ENCODE measurements at places on chromosomes 7 and 10.

- DNase-seq: no peak
These were observed 826.3 kb upstream of the MBL2 start for GRCh38 chr10:53598914-53599313.

DNA sequence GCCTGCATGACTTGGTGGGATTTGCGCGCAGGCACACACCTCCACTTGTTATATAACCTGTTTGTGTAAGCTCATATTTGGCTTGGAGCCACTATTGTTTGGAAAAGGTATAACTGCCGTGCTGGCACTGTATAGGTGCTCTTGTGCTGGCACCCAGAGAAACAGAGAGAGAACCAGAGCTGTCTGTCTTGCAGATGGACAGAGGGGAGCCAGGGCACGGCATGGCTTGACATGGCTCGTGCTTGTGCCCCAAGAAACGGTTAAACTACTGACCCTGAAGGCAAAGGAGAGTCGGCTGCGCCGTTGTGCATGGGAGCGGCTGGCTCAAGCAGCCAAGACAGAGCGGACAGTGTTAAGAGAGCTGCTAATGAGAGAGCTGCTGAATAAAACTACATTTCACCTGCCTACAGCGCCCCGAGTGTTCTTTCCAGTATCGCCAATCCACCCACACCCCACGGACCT is 23.2 kb downstream of the RAPGEF5 start:
- DNase-seq: no peak

DNA sequence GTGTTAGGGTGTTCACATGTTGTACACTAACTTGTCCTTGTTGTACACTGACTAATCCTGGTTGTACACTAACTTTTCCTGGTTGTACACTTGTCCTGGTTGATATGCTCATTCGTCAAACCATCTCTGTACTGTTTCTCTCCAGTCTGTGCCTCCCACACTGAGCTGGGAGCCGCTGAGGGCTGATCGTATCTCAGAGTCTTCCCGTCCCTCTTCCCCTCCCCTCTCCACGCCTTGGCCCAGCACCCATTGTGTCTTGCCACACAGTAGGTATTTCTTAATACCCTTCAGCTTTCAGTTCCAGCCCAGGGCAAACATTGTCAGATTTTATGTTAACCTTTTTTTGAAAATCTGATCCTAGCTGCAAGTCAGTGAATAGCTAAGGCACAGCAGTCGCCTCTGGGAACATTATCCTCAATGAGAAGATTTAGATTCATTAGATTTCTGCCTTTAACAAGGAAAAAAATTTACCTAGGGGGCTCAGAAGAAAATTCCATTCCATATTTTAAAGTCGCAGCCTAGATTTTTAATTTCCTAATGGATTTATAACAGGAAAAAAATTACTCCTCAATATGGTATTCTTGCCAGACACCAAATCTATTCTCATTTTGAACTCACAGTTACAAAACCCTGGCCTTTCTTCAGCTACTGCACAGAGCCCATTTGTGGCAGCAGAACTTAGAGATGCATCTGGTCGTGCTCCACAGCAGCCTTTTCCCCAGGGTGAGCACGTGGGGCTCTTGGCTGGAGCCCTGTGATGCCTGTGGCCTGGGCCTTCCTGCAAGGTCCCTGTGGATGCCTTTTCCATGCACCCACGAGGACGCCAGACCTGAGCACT is 33.0 kb upstream of the CHST15 start:
- DNase-seq: no peak

- no peak for DNase-seq
These were observed 11.4 kb upstream of the CNPY1 start for GRCh38 chr7:155557778-155558177.

DNA sequence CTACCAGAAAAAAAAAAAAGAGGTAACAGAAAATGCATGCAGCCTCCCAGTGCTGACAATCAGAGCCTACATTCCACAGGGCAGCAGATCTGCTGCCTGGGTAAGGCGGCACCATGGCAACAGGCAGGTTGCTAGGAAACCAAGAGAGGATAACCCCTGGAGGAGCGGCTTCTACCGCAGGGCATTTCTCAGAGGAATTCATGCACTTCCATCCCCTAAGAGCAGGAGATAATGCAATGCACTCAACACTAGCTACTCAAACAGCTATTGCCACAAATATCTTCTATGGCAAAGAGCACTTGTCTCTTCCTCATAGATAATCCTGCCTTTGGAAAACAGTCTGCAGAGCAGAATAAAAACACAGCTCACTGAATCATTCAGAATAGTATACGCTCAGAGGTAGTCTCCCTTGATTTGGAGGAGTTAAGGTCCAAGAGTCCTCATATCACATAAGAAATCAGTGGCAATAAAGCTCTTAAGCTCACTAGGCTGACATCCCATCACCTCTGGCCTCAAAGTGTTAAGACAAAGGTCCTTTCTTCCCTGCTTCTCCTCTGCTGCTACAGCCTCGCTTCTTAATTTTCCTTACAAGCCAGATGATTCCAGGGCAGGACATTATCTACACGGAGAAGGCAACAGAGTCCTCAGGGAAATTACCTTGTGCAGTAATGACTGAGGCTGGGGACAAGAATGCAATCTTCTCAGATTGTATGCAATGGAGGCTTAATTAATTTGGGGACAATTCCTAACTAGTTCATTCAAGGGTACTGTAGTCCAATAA is 10.7 kb downstream of the PSAP start:
- DNase-seq: no peak

- no peak for DNase-seq
These were observed 15.8 kb upstream of the ACTA2 start for GRCh38 chr10:88968391-88968790.

GRCh38 chr10:56091872-56092271 is 269.2 kb downstream of the ZWINT start:
- DNase-seq: no peak

DNA sequence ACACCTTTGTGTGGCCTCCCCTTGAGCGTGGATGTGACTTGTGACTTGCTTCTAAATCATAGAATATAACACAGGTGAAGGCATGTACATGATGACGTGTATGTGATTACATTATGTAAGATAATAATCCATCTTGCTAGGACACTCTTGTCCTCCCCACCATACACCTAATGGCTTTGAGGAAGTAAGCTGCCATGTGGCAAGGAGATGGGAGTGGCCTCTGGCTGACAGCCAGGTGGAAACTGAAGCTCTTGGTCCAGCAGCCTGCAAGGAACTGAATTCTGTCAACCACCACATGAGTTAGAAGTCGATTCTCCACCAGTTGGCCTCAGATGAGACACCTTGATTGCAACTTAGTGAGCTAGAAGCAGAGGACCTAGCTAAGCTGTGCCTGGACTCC is 67.4 kb upstream of the ELN start:
- DNase-seq: no peak

- DNase-seq: no peak
These were observed 63.1 kb upstream of the SORCS3 start for GRCh38 chr10:104577861-104578521.

DNA sequence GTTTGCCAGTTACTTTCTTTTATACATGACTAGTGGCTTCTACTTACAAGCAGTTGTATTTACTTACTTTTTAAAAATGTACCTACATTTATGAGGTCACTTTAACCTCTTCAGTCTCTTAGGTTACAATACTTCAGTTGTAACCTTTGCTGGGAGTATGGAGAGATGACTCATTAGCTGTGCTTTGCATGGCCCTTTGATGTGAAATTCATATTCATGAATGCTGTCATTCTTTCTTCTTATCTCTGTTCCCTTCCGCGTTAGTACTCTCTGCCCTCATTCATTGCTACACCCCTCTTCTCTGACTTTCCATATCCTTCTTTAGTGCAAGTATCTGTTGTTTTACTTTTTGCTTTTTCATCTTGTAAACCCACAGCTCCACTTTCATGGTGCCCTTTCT is 164.3 kb downstream of the BMPER start:
- no peak for DNase-seq

DNA sequence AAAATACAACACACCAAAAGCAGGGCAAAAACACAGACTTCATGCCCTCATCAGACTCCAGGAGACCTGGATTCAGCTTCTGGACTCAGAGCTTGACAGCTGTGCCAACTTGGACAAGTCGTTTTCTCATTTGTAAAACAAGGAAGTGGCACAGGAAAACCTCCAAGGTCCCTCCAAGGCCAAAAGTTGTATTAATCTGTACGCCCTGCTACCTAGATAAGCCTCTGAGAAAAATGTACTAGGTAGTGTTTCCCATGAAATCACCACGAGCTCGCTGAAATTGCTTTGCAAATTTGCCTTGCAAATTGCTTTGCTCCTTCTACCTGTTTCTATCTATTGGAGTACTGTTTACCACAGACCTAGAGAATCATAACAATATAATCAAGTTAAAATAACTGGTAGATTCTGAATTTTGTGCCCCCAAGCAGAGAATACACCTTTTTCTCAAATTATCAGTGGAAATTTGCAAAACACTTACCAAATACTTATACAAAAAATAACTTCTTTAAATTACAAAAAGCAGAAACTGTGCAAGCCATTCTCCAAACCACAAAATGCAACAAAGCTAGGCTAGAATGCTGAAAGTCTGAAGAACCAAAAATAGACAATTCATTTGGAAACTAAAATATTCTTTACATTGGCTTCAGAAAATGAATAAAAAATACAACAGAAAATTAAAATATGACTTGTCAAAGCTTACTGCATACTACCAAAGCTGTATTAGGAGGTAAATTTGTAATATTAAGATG is 158.1 kb upstream of the CHST15 start:
- DNase-seq: no peak

- DNase-seq: no peak
These were observed 169.8 kb downstream of the UBE2H start for GRCh38 chr7:129782818-129783583.

DNA sequence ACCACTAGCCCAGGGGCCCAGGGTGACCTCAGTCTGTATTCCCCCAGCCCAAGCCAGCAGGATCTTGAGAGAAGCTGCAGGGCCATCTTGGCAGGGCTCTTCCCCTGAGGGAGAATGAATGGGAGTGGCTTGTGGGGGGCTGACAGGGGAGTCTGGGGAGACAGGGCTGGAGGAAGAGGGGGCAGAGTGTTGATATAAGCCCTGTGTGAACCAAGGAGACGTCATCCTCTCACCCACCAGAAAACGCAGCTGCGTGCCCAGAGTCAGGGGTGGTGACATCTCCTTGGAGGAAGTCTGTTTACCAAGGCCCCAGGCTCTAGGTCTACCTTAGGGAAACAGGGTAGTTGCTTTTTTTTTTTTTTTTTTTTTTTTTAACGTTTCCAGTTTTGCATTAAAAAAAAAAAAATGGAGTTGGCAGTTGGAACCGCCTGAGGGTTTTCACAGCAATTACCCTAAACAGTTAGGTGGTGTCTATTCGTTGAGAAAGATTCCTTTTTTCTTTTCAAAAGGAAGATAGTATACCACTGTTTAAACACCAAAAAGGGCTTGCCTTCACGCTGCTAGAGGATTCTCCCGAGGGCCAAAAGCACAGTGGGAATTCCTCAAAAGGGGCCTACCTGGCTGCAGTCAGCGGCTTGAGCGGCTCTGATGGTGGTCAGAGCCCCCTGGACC is 113.8 kb downstream of the PRPF18 start:
- DNase-seq: no peak

- no peak for DNase-seq
These were observed 144.4 kb downstream of the TES start for GRCh38 chr7:116354546-116355423.

DNA sequence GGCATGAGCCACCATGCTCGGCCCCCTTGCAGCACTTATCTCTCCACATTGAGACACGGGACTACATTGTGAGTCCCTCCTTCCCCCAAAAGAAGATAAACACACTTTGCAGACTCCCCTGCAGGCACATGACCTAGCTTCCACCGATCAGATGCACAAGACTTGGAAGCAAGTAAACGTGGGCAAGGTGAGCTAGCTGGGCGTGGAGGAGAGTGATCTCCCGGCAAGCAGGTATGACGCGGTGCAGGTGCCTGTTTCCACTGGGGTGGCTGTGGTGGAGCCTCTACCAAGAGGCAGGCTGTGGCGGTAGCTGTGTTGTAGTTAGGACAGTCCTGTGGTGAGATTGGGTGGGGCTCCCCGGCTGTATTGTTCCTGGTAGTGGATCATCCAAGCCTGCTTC is 7.7 kb upstream of the COMTD1 start:
- no peak for DNase-seq

DNA sequence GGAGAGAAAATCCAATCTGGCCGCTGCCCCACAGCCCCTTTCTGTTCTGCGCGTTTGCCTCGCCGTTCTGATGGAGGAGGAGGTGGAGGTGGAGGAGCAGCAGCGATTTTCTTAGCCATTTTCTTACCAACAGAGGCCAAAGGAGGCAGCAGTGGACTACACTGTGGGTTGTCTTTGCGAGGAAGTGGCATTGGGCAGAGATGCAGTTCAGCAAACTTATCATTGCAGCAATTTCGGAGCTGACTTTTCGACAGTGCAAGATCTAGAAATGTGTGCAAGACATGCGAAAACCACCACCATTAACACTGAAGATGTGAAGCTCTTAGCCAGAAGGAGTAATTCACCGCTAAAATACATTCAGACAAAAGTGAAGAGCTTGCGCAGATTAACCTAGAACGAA is 1.9 kb upstream of the ARL4A start:
- peak; percentile 18 for DNase-seq

GRCh38 chr10:80144696-80145131 is 12.2 kb downstream of the PLAC9 start:
- peak; percentile 21 for DNase-seq

- peak; percentile 71 for DNase-seq
These were observed 95.4 kb downstream of the FAM53B start for GRCh38 chr10:124648738-124649137.

GRCh38 chr10:95784279-95784913 is 28.4 kb downstream of the ENTPD1 start:
- no peak for DNase-seq

DNA sequence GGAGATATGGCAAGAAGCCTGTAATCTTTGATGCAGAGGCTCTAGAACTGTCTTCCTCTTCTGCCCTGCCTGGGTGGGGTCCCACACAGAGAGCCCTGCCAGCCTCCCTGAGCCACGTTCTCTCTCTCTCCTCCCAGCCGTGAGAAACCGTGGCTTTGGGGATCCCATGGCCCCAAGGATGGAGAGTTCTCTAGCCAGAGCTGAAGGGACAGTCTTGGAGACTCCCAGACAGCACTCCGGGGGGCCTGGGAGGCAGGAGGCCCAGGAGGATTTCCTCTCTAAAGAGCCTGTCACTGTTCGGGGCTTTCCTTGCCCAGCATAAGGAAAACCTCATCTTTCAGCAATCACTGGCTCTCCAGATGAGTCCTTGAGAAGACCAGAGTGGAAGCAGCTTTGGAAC is 227.1 kb downstream of the ARHGAP12 start:
- no peak for DNase-seq

DNA sequence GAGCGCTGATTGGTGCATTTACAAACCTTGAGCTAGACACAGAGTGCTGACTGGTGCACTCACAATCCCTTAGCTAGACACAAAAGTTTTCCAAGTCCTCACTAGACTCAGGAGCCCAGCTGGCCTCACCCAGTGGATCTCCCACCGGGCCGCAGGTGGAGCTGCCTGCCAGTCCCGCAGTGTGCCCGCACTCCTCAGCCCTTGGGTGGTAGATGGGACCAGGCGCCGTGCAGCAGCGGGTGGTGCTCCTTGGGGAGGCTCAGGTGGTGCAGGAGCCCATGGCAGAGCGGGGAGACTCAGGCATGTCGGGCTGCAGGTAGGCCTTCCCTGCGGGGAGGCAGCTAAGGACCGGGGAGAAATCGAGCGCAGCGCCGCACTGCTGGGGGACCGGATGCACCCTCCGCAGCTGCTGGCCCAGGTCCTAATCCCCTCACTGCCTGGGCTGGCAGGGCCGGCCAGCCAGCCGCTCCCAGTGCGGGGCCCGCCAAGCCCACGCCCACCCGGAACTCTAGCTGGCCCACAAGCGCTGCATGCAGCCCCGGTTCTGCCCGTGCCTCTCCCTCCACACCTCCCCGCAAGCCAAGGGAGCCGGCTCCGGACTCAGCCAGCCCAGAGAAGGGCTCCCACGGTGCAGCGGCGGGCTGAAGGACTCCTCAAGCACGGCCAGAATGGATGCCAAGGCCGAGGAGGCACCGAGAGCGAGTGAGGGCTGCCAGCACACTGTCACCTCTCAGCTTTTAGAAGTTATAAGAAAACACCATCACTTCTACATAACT is 128.9 kb downstream of the ZNF438 start:
- no peak for DNase-seq
